ENCODE measurements at places on chromosomes 7 and 10.
A peak's percentile ranks its signal among the peaks of the same experiment; 100 is the strongest.

GRCh38 chr10:48450233-48450740, 143.8 kb downstream of the MAPK8 start:
- no peak for DNase-seq

DNA sequence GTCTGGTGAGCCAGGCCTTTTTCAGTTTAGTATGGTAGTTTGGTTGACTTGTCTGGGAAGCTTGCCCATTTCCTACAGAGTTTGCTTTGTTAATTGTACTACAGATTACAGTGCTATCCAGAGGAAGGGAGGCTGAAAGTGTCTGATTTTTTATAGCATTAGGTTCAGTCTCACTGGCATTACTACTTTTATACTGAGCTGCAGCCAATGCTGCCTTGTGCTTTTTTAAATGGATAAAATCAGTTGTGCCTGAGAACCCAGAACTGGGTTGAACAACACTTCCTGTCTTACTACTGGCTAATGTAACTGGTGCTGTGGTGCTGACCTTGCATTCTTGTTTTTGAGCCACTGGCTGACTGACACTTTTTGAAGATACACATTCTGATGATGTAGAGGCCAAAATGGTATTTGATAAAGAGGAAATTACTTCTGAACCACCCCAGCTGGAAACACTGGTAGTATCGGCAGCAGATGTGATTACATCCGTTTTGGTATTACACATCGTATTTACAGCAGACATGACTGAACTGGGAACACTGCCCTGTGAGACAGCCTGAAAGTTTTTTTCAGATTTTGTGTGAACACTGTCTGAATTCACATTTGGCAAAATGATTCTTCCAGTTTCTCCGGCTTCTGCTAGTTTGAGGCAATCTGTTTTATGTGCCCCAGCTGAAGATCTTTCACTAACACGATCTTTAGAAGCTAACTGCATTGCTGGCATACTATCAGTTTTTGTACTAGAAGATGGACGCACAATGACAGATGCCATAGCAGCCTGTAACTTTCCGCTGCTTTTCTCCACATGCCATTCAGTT, 74.1 kb downstream of the NRBF2 start:
- no peak for DNase-seq

GRCh38 chr7:3697472-3697871, 396.4 kb downstream of the SDK1 start:
- no peak for DNase-seq

GRCh38 chr7:151687523-151688235, 168.0 kb upstream of the RHEB start:
- peak; percentile 95 for DNase-seq

GRCh38 chr10:4170181-4170580, 385.2 kb upstream of the KLF6 start:
- no peak for DNase-seq

DNA sequence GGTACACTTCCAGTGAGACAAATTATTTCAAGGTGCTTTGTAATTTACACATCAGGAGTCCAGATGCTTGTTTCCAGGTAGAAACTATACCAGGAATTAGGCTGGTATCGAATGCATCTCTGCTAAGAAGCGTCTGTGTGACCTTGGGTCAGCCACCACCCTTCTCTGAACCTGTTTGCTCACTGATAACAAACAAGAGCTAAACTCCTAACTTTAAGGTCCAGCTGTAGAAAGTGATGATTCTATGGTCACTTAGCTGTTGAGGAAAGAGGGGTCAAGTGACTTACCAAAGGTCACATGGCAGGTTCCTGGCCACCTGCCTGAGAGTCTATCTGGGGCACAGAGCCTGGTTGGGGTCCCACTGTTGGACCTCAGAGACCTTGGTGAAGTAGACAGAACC, 95.4 kb downstream of the HIF1AN start:
- DNase-seq: no peak
